PC-3 (cell line): ENCODE measurements at places on chromosomes 3 and 15.
A peak's percentile ranks its signal among the peaks of the same experiment; 100 is the strongest.

DNA sequence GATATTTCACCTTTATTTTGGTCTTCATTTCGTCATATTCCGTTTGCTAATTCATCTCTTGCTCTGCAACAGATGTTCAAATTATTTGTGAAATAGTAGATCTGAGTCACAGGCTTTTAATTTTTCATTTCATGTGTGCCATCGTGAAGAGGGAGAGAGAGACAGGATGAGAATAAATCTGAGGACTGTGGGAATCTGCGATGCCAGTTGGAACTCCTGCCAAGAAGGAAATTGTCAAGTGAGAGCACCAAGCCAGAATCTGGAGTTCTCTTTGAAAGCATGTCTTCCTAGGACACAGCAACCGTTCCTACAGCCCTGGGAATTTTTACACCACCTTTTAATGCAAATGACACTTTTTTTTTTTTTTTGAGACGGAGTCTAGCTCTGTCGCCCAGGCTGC, 48.8 kb downstream of the NSMCE3 start:
- no peak for DNase-seq

- DNase-seq: peak; percentile 7
Observed at GRCh38 chr3:138675393-138675792, 66.8 kb downstream of the FAIM start.

GRCh38 chr3:195256639-195257453, 14.1 kb downstream of the XXYLT1 start:
- DNase-seq: no peak

DNA sequence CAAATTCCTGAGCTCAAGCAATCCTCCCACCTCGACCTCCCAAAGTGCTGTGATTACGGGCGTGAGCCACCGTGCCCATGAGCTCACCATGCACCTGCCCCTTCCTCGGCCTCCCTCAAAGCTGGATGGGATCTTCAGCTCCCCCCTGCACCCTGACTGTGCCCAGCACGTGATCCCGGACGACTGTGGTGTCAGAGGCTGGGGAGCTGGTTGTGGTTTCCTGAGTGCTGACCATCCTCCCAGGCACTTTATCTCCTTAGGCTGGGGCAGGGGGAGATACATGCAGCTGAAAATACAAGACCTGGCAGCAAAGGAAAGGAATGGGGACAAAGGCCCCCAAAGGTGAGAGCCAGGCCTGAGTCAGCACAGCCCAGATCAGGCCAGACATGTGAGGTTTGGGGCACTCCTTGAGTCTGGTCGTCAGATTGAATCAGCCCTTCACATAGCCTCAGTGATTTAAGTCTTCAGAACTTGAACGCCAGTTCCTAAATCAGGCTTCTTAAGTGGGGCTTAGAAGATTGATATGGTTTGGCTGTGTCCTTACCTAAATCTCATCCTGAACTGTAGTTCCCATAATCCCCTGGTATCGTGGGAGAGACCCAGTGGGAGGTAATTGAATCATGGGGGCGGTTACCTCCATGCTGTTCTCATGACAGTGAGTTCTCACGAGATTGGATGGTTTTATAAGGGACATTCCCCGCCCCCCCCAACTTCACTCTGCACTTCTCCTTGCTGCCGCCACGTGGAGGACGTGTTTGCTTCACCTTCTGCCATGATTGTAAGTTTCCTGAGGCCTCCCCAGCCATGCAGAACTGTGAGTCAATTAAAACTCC, 35.8 kb downstream of the PRKCD start:
- peak; percentile 33 for DNase-seq

DNA sequence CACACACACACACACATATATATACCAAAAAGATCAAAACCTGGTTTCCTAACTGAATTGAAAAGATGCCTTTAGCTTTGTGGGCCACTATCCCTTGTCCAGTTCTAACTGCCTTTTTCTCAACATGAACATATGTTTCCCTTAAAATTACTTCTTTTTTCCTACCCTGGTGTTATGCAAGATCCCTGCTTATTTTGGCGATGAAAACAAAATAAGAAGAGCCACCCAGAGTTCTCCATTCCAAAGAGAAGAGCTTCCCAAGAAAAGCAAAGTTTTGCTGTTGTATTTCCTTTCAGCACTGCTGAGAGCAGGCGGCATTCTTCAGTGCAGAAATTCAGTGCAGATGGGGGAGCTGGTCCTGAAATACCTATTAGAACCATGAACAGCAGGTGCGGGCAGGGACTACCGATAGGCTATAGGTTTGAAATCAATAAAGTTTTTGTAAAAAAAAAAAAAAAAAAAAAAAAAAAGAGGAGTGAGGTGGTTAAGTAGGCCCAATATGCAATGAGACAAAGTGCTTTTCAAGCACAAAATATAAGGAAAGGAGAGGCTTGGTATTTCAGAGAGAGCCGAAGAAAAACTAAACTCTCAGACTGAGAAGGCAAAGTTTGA, 238.0 kb downstream of the FOXP1 start:
- DNase-seq: no peak

DNA sequence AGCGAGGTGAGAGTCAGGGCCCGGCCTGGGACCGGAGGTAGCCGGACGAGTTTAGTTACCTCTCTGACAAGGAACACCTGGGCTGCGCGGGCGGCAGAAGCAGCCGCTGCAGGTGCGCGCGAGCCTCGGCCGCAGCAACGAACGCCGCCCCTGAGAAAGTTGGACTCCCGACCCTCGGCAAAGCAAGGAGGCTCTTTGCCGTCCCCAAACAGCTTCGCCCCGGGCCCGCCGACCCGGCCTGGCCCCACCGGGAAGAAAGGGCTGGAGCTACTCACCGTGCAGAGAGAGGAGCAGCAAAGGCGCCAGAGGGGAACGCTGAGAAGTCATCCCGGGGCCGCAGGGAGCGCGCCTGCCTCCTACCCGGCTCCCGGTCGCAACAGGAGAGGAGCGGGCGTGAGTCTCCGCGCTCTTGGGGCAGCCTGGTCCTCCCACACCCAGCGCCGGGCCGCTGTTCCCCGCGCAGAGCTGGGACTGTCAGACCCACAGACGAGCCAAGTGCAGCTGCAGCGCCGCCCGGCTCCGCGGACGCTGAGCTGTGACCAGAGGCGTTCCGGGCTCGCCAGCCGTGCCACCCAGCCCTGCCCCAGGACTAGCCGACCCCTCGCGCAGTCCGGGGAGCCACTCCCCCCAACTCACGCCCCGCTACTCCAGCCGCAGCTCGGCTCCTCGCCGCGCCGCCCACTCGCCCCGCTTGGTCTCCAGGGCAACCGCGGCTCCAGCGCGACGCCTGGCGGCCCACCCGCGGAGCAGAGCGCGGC, at the start of gene IGSF11:
Gene IGSF11 (minus strand): TSS at position 591 of the 758 bp plus-strand sequence. CDS start 264 bp downstream, at position 327.
- DNase-seq: peak; percentile 68

DNA sequence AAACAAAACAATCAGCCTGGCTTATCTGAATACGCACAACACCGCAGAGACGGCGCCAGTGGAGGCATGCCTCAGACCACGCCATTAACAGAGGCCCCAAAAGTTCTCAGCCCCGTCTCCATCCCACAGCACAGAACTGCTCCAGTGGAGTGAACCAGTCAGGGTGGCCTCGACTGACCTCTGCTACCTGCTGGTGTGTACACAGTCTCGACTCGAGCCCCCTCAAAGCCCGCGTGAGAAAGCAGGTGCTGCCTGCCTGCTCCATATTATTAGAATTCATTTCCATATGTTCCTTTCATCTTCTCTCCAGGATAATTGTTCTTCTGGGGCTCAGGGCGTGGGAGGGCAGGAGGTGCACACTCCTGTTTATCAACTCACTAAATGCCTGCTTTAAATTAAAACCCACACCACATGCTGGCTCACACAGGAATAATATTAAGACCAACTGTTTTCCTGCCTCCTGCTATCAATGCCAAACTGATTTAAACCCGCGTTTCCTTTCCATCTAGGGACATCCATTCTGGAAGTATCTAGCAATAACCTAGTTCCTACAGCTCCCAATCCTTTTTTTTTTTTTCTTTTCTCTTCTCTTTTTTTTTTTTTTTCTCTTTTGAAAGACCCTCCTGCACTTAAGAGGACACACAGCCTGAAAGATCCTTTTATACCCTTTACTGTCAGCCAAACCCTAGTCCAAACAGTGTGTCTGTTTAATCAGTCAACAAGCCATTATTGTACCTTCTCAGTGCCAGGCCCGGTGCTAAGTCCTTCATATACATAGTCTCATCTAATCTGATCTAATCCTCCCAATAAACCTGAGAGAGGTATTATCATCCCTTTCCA, 101.2 kb downstream of the TLE3 start:
- no peak for DNase-seq

- no peak for DNase-seq
Observed at GRCh38 chr15:64464276-64465005, 4.1 kb downstream of the ZNF609 start.

DNA sequence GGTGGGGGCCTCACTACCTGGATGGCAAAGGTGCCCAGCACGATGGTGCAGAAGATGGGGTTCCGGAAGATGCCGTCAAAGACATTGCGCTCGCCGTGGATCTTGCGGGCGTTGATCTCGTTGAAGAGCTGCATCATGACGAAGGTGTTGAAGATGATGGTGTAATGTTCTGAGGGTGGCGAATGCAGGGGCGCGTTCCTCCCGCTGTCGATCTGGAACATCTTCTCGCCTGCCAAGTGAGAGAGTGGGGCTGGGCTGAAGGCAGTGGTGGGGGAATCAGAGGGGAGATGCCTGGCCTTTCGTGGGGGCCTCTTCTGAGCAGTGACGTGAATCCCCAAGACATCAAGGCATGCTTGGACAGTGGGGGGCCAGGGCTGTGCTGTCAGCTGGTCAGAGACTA, 19.6 kb upstream of the SEC13 start:
- DNase-seq: no peak

DNA sequence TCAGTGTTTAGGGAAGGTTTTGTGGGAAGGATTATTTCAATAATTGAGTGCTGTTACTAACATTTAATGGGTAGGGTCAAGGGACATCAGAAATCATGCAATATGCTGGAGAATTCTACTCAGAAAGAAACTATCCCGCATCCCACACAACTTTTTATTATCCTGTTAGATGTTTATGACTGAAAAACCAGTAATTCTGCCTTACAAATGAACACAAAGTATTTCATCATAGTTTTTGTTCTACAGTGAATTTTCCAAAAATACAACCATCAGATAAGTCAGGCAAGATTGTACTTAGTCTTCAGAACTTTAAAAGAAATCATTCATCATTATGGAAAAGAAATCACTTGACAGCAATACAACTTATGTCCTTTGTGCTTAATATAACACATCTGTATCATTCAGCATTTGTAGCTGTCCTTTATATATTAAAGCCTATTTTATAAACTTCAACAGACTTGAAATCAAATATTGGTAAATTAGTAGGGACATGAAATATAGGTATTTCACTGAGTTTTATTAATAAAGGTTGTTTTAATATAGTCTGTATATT, 61.9 kb downstream of the TRPM7 start:
- no peak for DNase-seq

DNA sequence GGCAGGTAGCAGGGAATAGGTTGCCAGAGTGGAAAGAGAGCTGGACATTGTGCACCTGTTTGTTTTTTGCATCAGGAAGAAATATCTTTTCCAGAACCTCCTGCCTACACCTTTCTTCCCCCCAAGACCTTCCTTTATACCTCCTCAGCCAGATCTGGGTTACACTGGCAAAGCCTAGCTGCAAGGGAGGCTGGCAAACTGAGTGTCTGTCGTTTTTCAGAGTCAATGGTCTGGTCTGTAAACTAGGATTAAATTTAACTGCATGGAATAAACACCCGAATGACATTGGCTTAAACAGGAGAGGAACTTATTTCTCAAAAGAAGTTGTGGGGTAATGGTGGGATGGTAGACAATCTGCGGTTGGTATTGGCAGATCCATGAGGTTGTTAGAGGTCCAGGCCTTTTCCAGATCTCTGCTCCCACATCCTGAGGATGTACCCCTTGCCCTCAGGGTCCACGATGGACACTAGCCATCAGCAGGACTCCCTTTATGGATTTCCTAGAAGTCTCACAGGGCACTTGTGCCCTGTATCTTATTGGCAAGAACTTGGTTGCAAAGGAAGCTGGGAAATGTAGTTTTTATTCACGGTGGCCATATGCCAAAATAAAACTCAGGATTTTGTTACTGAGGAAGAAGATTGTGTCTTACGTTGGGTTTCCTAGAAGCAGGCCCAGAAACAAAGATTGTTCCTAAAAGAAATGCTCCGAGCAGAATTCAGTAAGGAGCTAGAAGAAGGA, 3.2 kb upstream of the RARRES1 start:
- no peak for DNase-seq

DNA sequence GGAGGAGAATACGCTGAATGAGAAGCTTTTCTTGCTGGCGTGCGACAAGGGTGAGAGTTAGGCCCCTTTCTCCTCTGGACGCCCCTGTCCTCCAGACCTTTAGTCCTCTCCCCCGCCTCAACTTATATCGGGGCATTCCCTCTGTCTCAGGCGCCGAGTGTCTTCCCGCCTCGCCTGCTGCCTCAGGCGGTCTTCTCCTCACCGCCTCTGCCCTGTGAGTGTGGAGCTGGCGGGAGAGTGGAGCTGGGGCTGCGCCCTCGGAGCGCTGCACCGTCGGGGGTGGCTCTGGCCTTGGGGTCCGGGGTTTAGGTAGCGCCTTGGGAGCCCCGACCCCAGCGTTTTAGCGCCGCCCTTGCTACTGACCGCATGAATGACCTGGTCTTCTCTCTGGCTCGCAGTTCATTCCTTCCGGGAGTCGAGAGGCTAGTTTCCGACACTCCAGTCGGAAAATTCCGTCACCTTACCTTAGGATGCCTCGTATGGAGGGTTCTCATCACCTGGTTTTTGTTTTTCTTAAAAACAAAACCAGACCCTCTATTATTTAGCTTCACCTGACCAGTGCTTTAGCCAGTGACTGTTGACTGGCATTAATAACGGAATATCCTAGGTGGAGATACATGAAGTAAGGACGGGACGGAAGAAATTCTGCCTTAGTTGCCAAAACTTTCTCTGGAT, 985 bp downstream of the TRPC1 start:
- peak; percentile 28 for DNase-seq

DNA sequence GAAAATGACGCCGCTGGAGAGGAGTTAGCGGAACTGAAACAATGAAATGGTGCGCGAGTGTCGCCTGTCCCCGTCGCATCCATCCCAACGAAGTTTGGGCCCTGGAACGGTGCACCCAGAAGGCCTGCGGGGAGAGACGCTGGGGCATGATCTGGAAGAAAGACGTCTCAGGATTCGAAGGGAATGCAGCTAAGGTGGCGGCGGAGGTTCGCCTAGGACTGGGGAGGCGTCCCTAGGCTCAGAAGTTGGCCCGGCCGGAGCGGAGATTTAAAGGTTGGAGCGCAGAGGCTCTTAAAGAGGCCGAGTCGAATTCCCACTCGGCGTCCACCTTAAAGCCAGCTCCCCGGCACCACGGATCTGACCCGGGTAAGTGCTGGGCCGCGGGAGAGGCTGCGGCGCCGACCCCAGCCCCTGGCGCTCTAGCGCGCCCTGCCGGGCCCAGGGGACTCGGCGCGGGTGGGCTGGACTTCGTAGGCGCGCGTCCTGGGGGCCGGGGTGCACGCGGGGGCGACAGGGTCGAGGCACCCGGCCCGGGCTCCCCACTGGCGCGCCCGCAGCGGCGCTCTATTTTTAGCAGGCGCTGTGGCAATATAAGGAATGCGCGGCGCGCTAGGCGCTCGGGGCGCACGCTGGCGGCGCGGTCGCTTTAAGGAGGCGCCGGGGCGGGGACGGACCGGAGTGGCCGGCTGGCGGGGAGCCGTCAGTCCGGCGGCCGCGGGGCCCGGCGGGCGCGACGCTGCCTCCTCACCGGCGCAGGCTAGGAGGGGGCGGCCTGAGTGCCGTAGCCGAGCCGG, at the start of gene MRAS:
Gene MRAS (plus strand): TSS at position 620 of the 794 bp plus-strand sequence. CDS start 24,305 bp downstream, outside the sequence.
- peak; percentile 57 for DNase-seq

- DNase-seq: no peak
Observed at GRCh38 chr3:123883111-123883510, 1.0 kb downstream of the MYLK start.
